ENCODE measurements at places on chromosomes 16 and 17.

GRCh38 chr16:59543641-59544040 is 809.5 kb upstream of the GOT2 start:
- DNase-seq, result no peak

- no peak for DNase-seq
Measured at GRCh38 chr16:642189-643049, 791 bp downstream of the MCRIP2 start.

- no peak for DNase-seq
Measured at GRCh38 chr17:76982408-76983074, 114.3 kb downstream of the MGAT5B start.

- peak; percentile 57 for DNase-seq
Measured at GRCh38 chr17:3754458-3755334, 31.0 kb downstream of the HASPIN start.

DNA sequence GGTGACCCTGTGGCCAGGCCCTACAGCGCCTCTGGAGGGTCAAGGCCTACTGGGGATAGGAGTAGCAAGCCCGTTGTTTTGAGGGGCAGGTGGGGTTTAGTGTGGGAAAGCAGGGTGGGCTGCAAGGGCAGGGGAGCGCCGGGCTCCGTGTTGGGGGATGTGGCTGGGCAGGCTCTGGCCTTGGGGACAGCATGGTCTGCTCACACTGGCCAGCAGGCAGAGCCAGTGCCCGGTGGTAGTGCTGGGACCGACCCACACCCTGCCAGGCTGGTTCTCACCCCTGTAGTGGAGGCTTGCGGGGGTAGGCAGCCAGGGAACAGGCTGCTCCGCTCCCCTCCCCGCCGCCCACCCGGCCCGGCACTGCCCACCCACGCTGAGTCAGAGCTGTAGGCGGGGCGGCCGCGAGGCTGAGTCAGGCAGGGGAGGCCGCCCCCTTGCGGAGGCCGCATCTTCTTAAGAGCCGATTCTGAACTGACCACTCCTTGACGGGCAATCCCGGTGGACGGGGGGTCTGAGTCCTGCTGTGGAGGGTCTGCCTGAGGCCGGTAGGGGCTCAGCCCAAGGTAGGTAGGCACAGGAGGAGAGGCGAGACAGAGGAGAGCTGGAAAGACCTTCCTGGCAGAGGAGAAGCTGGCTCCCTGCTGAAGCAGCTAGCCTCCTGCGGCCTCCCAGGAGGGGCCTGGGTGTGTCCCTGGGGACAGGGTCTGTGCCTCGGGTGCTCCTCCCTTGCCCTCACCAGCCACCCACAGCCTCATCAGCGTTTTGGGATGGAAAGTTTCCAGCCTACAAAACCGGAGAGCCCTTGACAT is 62.4 kb downstream of the BAIAP2 start:
- DNase-seq, result peak; percentile 50

DNA sequence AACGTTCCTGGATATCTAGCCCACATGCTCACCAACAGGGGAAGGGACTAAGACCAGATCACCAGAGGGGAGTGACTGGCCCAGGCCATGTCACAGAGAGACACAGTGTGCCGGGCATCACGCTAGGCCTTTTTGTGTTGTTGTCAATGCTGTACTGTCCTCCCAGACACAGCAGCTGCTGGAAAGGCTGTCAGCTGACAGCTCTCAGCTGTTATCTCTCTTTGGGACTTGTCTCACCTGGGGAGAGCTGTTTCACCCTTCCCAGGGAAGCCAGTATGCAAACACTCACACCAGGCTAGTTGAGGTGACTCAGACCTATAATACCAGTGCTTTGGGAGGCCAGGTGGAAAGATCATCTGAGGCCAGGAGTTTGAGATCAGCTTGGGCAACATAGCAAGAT is 19.4 kb downstream of the UNC45B start:
- no peak for DNase-seq

DNA sequence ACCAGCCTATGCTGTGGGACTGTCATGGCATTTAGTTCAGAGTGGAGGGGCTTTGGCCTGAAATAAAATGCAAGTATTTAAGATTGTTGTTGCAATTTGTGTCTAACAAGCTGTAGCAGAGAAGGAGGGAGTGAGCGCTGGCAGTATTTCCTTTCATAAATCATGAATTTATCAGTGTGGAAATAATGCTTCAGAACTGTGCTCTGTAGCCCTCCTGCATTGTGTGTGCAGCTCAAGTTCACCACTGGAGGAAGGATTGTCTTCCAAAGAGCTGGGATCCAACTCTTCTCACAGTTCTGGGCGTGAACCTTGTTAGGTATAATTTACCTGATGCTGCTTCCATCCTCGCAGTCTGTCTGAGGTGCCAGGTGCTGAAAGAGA is 15.1 kb downstream of the SNX11 start:
- no peak for DNase-seq

GRCh38 chr16:84322749-84323148 is 28.1 kb downstream of the WFDC1 start:
- DNase-seq, result no peak

DNA sequence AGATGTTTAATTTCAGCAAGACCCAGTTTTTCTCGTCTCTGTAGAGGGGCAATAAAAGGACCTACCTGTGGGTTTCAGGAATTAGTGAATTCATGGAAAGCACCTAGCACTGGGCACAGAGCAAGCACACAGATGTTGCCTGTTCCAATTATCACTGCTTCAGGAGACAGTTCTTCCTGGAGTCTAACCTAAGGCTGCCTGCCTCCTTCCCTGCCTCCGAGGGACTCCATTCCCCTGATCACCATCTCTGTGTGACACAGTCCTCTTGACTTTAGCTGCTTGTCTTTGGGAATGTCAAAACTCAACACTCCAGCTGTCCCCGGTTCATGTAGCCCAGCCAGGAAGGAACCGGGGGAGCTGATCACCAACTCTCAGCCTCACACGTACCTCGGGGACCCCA is 474.9 kb downstream of the SLC39A11 start:
- DNase-seq, result no peak

DNA sequence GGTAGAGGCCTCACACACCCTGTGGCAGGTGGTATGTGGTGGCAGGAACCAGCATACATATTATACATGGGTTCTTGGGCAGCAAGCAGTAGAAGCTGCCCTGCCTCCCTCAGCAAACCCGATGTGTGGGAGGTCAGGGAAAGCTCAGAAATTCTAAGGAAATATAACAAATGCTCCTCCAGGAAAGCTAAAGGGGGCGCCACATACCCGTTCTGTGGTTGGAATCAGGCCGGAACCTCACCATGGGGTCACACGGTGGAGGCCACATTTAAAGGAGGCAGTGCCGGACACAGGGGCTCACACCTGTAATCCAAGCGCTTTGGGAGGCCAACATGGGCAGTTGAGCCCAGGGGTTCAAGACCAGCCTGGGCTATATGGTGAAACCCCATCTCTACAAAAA is 12.4 kb upstream of the KATNB1 start:
- no peak for DNase-seq

DNA sequence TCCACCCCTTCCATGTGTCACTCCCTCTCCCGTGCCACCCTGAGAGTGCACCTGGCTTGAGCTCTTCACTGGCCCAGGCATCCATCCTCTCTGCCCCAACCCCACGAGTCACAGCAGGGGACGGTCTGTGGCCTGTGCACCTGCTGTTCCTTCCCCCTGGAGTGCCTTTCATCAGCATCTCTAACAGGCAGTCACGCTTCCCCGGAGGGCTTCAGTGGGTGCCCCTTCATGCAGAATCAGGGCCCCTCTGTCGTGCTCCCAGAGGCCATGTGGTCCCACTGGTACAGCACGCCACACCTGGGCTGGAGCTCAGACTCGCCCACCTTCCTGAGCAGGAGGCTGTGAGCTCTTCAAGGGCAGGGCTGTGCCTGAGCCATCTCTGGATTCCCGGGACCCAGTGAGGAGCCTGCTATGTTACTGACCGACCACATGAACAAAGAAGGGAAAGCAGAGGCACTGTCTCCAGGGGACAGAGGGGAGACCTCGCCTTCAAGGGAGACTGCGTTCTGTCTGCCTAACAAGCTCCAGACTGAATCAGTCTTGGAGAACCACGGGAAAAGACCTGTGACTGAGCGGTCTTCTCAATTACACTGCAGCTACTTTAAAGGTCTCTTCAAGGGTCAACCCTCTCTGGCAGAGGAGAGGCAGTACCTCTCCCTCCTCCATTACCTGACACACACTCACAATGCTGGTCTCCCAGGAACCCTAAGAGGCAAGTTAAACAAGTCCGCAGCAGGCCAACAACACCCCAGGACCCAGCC is 78.8 kb upstream of the DOC2B start:
- no peak for DNase-seq

DNA sequence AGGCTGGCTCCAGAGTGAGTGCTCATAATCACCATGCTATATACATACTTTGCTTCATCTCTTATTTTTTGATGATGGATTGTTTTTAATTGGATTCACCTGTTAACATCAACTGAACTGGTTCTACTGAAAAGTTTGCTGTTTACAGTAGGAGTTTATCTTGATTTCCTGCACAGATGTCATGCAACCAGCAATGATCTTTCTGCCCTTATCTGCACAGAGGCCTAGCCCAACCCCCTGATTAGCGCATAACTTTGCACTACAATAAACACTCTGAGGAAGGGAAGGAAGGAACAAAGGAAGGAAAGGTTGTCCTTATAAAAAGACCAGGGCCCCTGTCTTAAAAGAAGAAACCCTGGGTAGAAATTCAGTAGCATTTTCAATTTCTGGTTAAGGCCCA is 152.9 kb downstream of the RGS9 start:
- no peak for DNase-seq

- no peak for DNase-seq
Measured at GRCh38 chr17:58493506-58493905, 5.3 kb upstream of the HSF5 start.

- no peak for DNase-seq
Measured at GRCh38 chr17:32769846-32770245, 107.1 kb downstream of the MYO1D start.

GRCh38 chr16:29791845-29792807 is 1.6 kb downstream of the KIF22 start:
- DNase-seq, result no peak

GRCh38 chr17:32731556-32732295 is 145.2 kb downstream of the MYO1D start:
- DNase-seq, result no peak

GRCh38 chr16:49337814-49338350 is 35.7 kb upstream of the C16orf78 start:
- no peak for DNase-seq

GRCh38 chr17:76079956-76080767 is 1.2 kb downstream of the ZACN start:
- DNase-seq, result no peak

DNA sequence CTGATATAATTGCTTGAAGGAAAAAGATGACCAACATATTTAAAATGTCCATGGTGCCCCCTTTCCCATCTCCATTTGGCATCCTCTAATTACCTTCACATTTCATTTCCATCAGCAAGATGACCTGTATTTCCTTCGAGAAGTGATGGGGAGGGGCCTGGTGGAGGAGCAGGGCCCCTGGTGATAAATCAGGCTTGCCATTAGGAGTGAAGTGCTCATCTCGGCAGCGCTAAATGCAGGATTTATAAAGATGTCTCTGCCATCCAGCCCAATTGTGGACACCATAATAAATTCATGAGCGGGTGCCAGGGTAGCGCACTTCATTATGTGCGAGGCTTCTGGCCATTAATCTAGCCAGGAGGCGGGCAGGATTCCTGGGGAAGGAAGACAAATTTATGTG is 101.5 kb upstream of the IRX6 start:
- DNase-seq, result no peak

GRCh38 chr16:56334761-56335160 is 90.6 kb downstream of the AMFR start:
- no peak for DNase-seq
